ENCODE measurements at places on chromosomes 4 and X. TPM values are rescaled to one million over a fixed set of nuclear protein-coding genes. Genes with fewer than 3 reads are reported as not detected.

DNA sequence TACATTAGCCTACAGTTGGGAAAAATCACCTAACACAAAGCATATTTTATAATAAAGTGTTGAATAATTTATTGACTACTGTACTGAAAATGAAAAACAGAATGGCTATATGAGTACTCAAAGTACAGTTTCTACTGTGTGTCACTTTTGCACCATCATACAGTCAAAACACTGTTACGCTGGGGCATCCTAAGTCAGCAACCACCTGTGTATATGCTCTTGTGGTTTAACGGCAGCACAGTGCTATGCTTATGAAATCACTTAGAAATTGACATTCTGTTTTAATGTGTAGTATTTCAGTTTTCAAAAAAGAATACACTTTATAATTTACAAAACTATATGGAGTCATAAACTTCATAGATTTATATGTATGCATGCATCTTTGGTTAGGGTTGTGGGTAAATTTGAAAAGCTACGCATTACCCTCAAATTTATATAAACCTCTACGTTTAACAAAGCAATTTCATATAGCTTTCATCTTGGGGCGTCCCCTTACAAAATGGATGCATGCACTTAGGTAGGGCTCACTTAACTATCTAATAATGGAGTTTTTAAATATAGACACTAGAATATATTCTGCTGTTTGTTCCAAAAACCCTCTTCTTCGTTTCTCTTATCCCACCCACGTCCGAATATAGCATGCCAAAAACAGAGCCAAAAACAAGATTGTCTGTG lies 690 bp upstream of the NEIL3 start:
- no peak for DNase-seq
- no peaks in the 10 kb centered on the region for H3K36me3 ChIP-seq
- H3K4me1 ChIP-seq, result peaks cover 4% of the 10 kb centered on the region
- no peak overlapping the region for H3K4me3 ChIP-seq
- no peak overlapping the region for H3K27ac ChIP-seq
- no peaks in the 10 kb centered on the region for H3K27me3 ChIP-seq

DNA sequence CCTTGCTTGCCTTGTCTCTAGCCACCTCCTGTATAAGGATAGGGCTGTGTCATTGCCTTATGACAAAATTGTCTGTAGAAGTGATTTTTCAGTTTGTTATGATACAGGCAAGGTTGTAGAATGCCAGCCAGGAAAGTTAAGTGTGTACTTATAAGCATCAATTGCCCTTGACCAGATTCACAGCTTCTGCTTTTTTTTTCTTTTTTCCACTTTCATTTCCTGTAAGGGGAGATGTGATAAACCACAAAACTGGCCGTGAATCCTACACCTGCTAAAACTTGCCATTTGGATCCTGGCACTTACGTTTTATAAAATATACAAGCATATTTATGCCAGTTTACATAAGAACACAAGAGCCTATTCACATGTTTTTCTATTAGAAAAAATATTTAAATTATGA lies 35.0 kb upstream of the BMPR1B start:
- H3K27me3 ChIP-seq, result no peaks in the 10 kb centered on the region
- peak overlapping the region; percentile 44 for H3K27ac ChIP-seq
- no peak overlapping the region for H3K4me3 ChIP-seq
- DNase-seq, result no peak
- peaks cover 7% of the 10 kb centered on the region for H3K4me1 ChIP-seq
- H3K36me3 ChIP-seq, result no peaks in the 10 kb centered on the region

- H3K27ac ChIP-seq, result no peak overlapping the region
- no peaks in the 10 kb centered on the region for H3K27me3 ChIP-seq
- H3K4me3 ChIP-seq, result no peak overlapping the region
- H3K4me1 ChIP-seq, result no peaks in the 10 kb centered on the region
Observed at GRCh38 chrX:123728016-123728415, 4.8 kb downstream of the THOC2 start.

Gene GPRIN3
- total RNA-seq, result 3.2 TPM

Gene KLB
- total RNA-seq, result 2.4 TPM

Gene SYTL5
- total RNA-seq, result 3.6 TPM

Measured in pancreas (tissue), 10 donors.